ENCODE measurements at places on chromosomes 13 and 19. TPM values are rescaled to one million over a fixed set of nuclear protein-coding genes. Genes with fewer than 3 reads are reported as not detected.

DNA sequence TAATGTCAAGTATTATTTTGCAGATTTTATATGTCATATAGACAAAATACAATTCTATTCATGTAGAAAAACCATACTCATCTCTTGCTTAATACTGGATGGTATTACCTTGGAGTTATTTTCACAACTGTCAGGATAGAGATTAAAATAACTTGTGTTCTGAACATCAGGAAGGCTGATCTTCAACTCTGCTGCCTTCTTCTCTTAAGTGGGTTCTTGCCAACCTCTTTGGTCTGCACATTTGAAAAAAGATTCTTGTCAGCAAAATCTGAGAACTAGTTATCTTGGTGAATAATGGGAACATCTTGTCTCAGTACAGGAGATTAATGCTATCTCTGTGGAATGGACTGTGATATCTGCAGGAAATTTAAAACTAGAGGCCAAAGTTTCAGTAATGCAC is 95.2 kb upstream of the FAM216B start:
- no peak overlapping the region for H3K27ac ChIP-seq
- no peak overlapping the region for H3K4me3 ChIP-seq
- DNase-seq, result no peak
- H3K27me3 ChIP-seq, result peaks cover 15% of the 10 kb centered on the region
- no peaks in the 10 kb centered on the region for H3K4me1 ChIP-seq
- H3K36me3 ChIP-seq, result no peaks in the 10 kb centered on the region

- peak; percentile 59 for DNase-seq
- H3K27ac ChIP-seq, result peak overlapping the region; percentile 92
- peaks cover 55% of the 10 kb centered on the region for H3K4me1 ChIP-seq
- H3K27me3 ChIP-seq, result no peaks in the 10 kb centered on the region
These were observed 442 bp downstream of the REXO1 start for GRCh38 chr19:1847684-1848398.

DNA sequence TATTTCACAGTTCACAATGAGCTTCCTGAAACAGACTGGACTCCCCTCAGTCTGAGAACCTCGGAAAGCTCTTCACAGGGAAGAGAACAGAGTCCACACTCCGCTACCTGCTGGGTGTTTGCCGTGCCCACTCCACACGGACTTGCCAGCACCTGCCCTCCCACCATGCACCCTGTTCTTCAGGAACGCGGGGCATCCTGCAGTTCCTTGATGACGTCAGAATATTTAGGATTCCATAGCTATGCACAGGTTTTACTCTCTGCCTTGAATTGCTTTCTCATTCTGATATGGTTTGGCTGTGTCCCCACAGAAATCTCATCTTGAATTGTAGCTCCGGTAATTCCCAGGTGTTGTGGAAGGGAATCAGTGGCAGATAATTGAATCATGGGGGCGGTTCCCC is 74.4 kb upstream of the FARP1 start:
- no peaks in the 10 kb centered on the region for H3K36me3 ChIP-seq
- no peaks in the 10 kb centered on the region for H3K27me3 ChIP-seq
- H3K4me3 ChIP-seq, result no peak overlapping the region

DNA sequence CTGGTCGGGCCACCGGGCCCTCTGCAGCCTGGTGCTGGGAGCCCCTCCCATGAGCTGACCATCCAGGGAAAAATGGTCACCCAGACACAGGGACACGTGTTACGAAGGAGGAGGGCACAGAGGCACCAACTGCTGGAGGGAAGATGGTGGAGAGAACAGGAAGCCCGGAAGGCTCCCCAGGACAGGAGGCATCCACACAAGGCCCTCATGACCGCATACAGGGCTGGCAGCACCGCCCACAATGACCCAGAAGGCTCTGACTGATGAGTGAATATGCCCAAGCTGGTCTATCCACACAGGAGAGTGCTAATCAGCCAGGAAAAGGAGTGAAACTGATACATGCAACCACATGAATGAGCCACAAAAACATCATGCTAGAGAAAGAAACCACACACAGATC is 14.0 kb upstream of the TMEM86B start:
- peaks cover 37% of the 10 kb centered on the region for H3K36me3 ChIP-seq
- no peak for DNase-seq
- no peaks in the 10 kb centered on the region for H3K27me3 ChIP-seq
- no peak overlapping the region for H3K4me3 ChIP-seq

DNA sequence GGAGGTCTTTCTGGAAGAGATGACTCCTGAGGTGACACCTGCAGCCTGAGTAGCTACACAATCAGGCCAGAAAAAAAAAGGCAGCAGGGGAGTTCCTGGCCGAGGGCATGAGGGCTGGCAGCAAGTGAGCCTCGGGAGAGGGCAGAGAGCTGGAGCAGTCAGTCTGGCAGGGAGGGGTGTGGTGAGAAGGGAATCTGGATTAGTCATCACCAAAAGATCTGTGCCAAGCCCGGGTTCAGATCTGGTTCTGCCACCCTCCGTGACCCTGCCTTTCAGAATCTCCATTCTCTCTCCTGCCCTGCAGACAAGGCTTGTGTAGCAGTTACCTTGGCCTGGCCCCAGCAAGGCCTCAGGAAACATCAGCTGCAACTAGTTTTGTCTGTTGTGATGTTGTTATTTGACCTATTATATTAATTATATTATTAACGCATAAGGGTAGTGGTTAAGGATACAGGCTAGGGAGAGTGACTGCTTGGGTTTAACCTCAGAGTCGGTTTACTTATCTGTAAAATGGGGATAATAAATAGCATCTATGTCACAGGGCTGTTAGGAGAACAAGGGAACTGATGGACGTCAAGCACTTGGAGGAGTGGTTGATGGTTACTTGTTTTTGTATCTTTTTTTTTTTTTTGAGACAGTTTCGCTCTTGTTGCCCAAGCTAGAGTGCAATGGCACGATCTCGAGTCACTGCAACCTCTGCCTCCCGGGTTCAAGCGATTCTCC is 2.7 kb upstream of the CAPNS1 start:
- H3K27ac ChIP-seq, result no peak overlapping the region
- DNase-seq, result no peak
- H3K36me3 ChIP-seq, result peaks cover 10% of the 10 kb centered on the region
- H3K4me1 ChIP-seq, result peaks cover 29% of the 10 kb centered on the region
- peaks cover 1% of the 10 kb centered on the region for H3K27me3 ChIP-seq

DNA sequence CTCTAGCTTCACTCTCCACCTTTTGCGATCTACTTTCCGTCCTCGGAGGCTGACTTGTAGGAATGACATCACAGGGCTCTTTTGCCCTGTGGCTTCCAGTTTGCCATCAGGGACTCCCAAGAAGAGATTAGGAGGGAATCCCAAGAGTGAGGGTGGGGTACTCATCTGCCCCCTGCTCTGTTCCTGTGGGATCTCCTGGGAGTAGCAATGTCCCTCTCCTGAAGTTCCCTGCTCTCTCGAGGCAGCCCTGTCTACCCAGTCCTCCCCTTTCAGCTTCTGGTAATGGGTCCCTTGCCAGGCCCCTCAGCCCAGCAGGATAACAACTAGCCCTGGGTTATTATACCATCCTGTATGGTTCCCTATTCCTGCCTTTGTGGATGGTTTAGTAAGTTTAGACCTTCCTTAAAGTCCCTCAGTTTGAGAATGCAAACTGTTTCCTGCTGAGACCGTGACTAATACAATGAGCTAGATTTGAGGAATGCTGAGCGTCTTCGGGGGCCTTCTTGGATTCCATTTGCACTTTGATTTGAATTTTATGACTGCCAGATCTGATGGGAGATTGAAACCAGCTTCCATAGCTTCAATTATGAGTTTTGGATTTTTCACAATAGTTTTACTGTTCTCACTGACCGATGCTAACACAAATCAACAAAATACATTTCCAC is 73.7 kb upstream of the IPO5 start:
- H3K4me3 ChIP-seq, result no peak overlapping the region
- peaks cover 16% of the 10 kb centered on the region for H3K27me3 ChIP-seq
- DNase-seq, result no peak
- H3K36me3 ChIP-seq, result no peaks in the 10 kb centered on the region

DNA sequence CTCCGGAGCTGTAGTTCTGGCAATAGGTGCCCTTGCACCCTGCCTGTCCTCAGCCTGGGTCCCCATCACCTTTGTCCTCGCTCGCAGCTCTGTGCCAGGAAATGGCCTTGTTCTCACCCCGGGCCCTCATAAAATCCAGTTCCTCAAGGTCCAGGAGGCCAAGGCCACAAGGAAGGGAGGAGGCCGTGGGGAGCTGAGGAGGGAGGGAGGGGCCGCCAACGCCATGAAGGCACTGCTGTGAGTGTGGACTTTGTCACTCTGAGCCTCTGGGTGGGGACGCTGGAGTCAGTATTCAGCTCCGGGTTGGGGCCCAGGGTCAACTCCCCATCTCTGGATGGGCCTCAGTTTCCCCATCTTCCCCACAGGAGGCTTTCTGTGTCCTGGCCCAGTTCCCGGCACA is 9.2 kb upstream of the GNA11 start:
- H3K27me3 ChIP-seq, result no peaks in the 10 kb centered on the region
- H3K36me3 ChIP-seq, result no peaks in the 10 kb centered on the region
- no peak overlapping the region for H3K27ac ChIP-seq
- DNase-seq, result no peak

DNA sequence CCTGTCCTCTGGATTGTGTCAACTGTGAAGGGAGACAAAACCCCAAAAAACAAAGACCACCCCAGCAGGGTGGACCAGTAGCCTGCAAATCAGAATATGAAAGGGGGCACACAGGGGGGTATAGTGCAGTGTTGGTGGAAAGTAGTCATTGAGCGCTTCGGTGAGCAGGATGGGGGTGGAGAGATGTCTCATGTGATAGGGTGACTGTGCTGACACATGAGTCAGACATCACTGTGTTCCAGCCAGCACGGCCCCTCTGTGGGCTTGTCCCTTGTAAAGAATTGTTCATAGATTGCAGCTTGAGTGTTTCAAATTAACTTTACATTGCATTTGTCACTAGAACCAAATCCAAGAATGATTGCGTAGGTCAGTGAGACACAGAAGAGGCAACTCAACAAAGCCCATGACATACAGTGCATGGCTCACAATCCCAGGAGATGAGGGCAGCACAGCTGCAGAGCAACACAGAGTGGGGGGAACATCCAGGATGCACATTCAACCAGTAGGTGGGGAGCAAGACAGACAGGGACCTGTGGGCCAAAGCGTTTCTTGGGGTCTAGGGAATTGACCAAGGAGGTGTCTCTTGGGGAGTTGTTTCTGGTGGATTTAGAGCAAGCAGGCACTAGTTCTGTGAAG is 7.5 kb downstream of the ZNF440 start:
- H3K4me1 ChIP-seq, result peaks cover 15% of the 10 kb centered on the region
- DNase-seq, result peak; percentile 11
- no peak overlapping the region for H3K27ac ChIP-seq
- peaks cover 59% of the 10 kb centered on the region for H3K36me3 ChIP-seq
- H3K27me3 ChIP-seq, result no peaks in the 10 kb centered on the region

DNA sequence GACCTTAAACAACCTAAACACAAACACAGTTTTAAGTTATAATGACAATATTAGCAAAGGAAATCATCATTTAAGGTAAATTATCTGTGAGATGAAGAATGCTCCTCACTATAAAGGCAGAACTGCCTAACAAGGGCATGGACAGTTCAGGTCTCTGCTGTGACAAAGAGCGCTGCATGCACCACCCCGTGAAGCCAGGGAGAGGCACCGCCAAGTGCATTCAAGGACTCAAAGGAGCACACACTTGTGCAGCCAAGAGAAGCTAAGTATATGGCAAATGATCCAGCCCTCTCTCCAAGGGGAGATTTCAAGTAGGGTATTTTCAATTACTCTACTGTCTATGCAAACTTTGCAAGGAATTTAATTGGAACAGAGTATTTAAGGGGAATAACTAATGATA is 126.0 kb downstream of the RAP2A start:
- no peak for DNase-seq
- H3K27me3 ChIP-seq, result peaks cover 11% of the 10 kb centered on the region
- no peak overlapping the region for H3K4me3 ChIP-seq
- H3K4me1 ChIP-seq, result no peaks in the 10 kb centered on the region
- no peak overlapping the region for H3K27ac ChIP-seq

DNA sequence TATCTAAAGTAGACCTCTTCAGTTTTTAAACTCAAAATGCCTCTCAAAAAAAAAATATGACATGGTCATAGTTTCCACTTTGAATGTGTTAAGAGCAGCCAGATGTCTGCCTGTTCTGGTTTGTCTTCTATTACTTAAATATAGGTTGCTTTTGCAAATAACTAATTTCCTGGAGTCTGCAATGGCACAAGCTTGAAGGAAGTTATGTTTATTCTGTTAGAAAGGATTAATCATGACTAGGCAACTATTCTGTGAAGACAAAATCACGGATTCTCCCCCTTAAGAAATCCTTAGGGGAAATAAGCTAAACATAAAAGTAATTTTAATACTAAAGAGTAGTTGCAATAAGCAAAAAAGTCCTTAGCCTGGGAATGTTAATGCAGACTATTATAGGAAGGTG is 26.3 kb downstream of the SKA3 start:
- H3K27ac ChIP-seq, result peak overlapping the region; percentile 53
- H3K4me1 ChIP-seq, result peaks cover 20% of the 10 kb centered on the region
- DNase-seq, result no peak

- H3K4me3 ChIP-seq, result no peak overlapping the region
- H3K27me3 ChIP-seq, result no peaks in the 10 kb centered on the region
- H3K4me1 ChIP-seq, result peaks cover 12% of the 10 kb centered on the region
- H3K36me3 ChIP-seq, result no peaks in the 10 kb centered on the region
- H3K27ac ChIP-seq, result no peak overlapping the region
These were observed 21.9 kb upstream of the UBE2L5 start for GRCh38 chr13:30400376-30400775.

DNA sequence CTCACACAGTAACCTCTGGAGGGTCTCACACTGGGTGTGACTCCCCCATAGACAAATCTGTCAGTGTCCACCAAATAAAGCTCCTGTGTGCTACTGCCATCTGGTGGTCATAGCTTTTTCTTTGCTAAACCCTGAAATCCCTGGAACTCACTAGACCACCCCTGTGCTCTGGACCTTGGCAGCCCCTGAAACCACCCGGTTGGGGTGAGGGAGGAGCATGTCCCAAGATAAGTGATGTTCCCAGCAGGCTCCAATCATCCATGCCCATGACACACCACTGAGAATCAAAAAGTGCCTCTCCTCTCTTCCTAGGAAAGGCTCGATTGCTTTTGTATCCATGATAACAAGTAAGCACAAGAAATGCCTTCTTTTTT is 6.5 kb upstream of the HSD17B14 start:
- H3K4me1 ChIP-seq, result no peaks in the 10 kb centered on the region
- no peaks in the 10 kb centered on the region for H3K36me3 ChIP-seq
- H3K4me3 ChIP-seq, result no peak overlapping the region

DNA sequence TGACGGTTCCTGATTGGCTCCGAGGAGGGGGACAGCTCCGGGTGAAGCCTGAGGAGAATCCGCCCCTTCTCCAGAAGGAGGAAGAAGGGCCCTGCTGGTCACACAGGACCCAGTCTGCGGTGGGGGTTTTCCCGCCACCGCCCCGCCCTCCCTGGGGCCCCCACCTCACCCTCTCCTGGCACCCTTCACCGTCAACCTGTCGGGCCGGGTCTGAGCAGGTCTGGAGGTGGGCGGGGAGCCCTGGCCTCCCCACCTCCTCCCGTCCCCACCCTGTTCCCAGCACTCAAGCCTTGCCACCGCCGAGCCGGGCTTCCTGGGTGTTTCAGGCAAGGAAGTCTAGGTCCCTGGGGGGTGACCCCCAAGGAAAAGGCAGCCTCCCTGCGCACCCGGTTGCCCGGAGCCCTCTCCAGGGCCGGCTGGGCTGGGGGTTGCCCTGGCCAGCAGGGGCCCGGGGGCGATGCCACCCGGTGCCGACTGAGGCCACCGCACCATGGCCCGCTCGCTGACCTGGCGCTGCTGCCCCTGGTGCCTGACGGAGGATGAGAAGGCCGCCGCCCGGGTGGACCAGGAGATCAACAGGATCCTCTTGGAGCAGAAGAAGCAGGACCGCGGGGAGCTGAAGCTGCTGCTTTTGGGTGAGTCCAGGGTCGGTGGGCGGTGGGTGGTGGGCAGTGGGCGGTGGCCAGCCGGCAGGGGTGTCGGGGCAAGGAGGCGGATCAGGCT is at the start of gene GNA15:
Gene GNA15 (plus strand): TSS at position 73 of the 723 bp plus-strand sequence. CDS start 418 bp downstream, at position 491.
- peak within 1 kb of the TSS; percentile 74 for H3K4me3 ChIP-seq
- peaks cover 12% of the 10 kb centered on the region for H3K36me3 ChIP-seq
- peak within 1 kb of the TSS; percentile 25 for H3K27ac ChIP-seq

Gene DNM2
- total RNA-seq, result 153 TPM

Gene CYP4F3
- 0.16 TPM for total RNA-seq

Gene FUT6
- total RNA-seq, result not detected

All from activated CD8-positive, alpha-beta T cell treated with anti-CD3 and anti-CD28 coated beads for 36 hours (primary cell).